ENCODE measurements at places on chromosomes 13 and 19.
A peak's percentile ranks its signal among the peaks of the same experiment; 100 is the strongest.

GRCh38 chr13:113624235-113624587 lies 33.8 kb downstream of the ATP4B start:
- DNase-seq: no peak

GRCh38 chr19:1236576-1236975 lies 1.2 kb downstream of the CBARP start:
- DNase-seq: no peak

- no peak for DNase-seq
Observed at GRCh38 chr19:3868770-3869456, at the start of gene ZFR2. ZFR2 (minus strand) TSS chr19:3869038; CDS start chr19:3869017, 21 bp downstream.

DNA sequence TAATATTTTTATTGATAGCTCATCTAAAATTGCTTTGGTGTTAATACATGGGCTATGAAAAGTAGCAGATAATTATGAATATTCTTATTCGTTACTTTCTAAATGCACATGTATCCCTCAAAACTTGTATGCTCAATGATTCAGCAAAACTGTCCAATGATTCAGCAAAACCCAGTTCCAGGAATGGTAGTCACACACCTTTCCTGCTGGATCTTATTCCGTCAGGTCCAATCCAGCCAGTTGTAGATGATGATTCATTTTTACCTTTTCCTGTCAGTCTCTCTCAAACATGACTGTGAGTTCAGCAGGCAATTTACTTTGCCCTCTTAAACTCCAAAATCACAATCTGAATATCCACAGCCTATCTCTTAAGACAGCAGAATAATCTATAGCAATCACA lies 1082.6 kb downstream of the EFNB2 start:
- DNase-seq: no peak

GRCh38 chr19:46529622-46530451 lies 34.2 kb upstream of the PNMA8B start:
- DNase-seq: peak; percentile 37

DNA sequence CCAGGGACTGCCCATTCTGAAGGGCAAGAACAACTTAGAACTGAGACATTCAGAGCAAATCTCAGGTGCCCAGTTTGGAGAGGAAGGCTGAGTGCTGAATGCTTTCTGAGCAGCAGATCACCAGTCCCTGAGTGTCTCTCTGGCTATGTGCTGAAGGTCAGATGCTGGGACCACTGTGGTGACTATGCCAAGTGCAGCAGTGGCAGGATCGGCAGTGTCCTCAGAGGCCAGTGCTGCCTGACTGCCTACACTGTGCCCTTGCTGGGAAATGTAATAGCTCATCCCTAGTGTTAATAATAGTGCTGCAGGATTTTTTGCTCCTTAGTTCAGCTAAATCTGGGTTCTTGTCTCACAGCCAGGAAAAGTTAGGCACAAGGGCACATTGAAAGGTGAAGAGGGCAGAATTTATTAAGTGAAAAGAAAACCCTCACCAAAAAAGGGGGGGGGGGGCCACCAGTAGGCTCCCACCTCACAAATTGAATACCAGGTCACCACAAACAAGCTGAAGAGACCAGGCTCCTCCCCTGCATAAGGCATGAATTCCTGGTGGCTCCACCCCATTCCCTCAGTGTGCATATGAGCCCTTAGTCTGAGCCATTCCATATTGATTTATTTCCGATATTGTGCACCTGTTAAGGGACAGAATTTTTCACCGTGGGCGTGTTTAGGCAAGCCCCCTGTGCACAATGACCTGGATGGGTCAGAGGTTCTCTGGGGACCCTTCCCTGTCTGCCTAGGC lies 18.5 kb downstream of the RFXAP start:
- DNase-seq: no peak

GRCh38 chr13:20700288-20700687 lies 3.2 kb upstream of the IL17D start:
- DNase-seq: no peak

- no peak for DNase-seq
Observed at GRCh38 chr19:57078802-57079201, 41.0 kb upstream of the USP29 start.

- DNase-seq: no peak
Observed at GRCh38 chr19:41955521-41955920, 3.6 kb downstream of the RABAC1 start.

DNA sequence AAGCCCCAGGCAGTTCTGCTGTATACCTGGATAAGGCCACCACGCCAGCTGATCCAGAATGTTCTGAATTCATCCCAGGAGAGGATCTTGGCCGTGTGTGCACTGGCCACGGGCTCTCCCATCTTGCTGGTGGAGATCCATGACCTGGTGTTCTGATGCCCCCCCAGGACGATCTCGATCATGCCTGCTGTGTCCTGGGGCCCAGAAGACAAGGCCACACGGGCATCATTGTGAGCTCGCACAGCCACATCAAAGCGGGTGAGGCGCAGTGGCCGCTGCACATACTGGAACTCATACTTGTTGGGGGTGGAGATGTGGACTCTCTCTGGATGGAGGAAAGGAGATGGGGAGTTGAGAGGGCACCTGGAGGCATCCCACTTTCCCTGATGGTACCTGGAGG lies 40.1 kb downstream of the F2RL3 start:
- DNase-seq: no peak

GRCh38 chr13:35804901-35805300 lies 326.3 kb downstream of the DCLK1 start:
- DNase-seq: no peak

DNA sequence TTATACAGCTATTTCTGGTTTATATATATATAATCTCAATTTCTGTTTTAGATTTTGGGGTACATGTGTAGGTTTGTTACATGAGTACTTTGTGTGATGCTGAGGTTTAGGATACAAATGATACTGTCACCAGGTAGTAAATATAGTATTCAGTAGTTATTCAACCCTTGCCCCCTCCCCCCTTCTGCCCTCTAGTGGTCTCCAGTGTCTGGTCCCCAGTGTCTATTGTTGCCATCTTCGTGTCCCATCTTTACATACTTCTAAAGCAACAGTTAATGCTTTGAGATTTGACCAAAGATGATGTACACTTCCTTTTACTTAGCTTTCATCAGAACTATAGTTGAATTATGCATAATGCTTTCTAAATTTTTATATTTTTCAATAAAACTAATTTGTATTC lies 1623.4 kb upstream of the PRR20A start:
- no peak for DNase-seq

GRCh38 chr13:43662976-43663375 lies 123.8 kb downstream of the ENOX1 start:
- DNase-seq: no peak

DNA sequence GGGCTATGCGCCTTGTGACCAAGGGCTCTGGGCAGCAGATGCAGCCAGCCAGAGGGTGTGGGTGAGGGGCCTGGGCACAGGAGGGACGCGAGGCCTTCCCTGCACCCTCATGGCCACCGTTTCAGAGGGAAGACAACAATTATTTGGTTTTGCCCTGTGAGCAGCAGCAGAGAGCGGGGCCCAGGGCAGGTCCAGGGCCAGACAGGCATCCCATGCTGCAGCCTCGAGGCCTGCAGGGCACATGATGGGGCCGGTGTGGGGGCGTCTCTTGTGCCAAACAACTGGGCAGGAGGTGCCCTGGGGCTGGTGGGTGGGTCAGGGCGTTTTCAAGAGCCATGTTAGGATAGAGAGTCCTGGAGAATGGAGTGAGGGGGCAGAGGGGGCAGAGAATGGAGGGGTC lies 79.4 kb downstream of the SCGB2B2 start:
- no peak for DNase-seq

- no peak for DNase-seq
Observed at GRCh38 chr13:98664047-98664446, 87.1 kb upstream of the STK24 start.

DNA sequence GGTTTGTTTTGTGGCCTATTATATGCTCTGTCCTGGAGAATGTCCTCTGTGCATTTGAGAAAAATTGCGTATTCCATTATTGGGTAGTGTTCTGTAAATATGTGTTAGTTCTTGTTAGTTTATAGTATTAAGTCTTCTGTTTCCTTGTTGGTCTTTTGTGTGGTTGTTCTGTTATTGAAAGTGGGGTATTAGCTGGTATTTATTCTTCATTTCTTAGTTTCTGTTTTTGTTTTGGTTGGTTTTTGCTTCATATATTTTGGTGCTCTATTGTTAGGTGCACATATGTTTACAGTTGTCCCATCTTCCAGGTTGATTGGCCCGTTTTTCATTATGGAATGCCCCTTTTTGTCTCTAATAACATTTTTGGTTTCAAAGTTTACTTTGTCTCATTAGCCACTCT lies 77.3 kb downstream of the DNAJC15 start:
- no peak for DNase-seq

- DNase-seq: no peak
Observed at GRCh38 chr13:110092831-110093247, 214.1 kb downstream of the COL4A1 start.

DNA sequence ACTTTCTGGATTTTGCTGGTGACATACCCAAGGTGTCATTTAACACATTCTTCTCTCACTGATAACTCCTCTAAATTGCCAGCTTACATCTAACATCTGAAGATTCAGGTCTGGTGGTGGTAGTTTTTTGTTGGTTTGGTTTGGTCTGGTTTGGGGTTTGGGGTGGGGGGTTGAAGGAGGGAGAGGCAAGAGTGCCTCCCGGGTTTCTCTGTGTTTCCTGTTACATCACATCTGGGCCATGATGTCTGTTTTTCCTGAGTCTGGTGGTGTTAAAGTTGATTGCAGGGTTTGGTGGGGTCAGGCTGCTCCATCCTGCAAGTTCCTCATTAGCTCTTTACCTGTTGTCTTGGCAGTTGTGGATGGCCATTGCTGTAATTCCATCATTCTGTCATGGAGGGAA lies 155.8 kb upstream of the UBL3 start:
- DNase-seq: no peak

- no peak for DNase-seq
Observed at GRCh38 chr19:41064974-41065569, 23.2 kb upstream of the CYP2A13 start.

DNA sequence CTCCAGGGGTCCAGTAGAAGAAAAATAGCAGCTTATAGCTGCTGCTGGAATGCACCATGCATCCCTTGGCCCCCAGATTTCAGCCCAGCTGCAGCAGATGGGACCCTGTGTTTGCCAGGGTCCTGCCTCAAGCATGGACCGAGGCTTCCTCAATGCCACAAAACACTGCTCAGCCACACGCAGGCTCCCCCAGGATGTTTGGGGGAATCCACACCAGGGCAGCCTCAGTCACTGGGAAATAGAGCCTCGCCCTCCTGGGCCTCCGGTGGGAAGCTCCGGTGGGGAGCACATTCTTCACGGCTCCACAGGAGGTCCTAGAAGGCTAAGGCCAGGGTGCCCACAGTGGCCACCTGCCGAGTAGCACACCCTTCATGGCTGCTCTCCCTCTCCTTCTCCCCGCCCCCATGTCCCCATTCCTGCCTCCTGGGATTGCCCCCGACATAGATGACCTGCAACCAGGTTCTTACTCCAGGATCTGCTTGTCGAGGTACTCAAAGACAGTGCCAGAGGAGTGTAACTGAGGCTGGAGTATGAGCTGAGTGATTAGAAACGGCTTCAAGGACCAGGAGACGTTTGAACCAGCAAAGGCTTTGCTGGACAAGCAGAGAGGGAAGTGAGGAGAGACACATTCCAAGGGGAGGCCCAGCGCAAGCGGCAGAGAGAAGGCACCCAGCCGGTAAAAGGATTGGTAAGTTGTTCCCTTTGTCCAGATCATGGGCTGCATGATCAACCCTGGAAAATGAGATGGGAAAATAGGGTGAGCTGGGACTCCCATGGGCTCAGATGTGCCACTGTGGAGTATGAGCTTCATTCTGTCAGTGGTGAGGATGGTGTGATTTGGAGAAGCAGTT lies 110.7 kb upstream of the UQCRFS1 start:
- no peak for DNase-seq

DNA sequence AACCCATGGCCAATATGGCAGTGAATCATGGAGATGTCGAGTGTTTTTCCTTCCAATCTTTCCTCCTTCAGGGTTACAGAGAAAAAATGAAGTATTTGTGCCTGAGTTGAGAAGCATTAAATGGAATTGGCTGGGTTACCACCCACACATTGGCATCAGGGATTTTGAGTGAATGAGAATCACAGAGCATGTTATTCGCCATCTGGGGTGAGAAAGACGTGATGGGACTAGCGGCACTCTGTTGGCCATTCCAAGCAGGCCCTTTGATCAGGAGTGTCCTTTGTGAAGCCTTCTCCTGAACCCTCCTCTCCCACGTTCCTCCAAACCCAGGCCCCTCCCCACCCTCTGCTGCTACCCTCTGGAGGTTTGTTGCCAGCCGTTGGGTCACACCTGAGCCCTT lies 84.2 kb upstream of the PCDH8 start:
- no peak for DNase-seq

DNA sequence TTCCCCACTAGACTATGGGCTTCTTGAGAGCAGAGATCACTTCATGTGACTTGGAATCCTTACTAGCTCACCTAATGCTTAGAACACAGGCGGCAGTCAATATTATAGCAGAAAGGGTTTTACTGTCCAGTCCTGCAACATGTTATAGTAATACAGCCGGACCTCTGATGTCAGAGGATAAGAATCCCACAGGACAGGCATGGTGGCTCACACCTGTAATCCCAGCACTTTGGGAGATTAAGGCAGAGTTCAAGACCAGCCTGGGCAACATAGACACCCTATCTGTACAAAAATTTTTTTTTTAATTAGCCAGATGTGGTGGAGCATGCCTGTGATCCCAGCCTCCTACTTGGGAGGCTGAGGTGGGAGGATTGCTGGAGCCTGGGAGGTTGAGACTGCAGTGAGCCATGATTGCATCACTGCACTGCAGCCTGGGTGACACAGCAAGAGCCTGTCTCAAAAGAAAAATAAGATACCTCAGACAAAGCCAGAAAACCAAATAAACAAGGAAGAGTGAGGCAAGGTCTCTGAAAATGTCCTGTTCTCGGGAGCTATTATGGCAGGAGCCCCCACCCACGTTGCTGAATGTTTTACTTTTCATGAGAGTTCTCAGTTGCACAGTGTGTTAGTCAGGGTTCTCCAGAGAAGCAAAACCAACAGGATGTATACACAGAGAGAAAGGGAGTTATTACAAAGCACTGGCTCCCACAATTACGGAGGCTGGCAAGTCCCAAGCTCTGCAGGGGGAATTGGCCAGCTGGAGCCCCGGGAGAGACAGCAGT lies 100.8 kb downstream of the UBL3 start:
- DNase-seq: no peak

DNA sequence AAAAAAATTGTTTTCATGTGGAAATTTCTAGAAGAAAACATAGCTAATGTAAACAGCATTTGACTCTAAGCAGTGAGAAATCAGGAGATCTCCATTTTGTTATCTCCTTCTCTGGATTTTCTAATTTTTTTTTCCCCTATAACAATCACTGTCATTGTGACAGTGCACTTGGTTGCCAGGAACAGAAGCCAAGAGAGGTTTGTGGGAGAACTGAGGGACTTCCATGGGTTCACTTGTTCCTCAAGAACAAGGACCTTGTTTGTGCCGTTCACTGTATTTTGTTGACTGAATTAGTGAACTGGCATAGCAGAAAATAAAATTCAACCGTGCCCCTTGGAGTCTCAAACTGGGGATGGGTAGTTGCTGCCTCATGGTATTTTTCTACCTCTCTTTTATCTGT lies 17.1 kb downstream of the SHISA7 start:
- no peak for DNase-seq

All from stimulated activated CD8-positive, alpha-beta memory T cell treated with anti-CD3 and anti-CD28 coated beads, Interleukin-7, amount 100 ng/mL, for 1 hour (primary cell).